ENCODE measurements at places on chromosomes 4 and X.

GRCh38 chr4:76569225-76569624, 134.2 kb downstream of the SHROOM3 start:
- no peak for DNase-seq

- no peak for DNase-seq
Observed at GRCh38 chrX:10032147-10032546, 65.0 kb downstream of the CLDN34 start.

- peak; percentile 16 for DNase-seq
Observed at GRCh38 chrX:46573892-46574773, 568 bp downstream of the CHST7 start.

GRCh38 chr4:169968999-169969398, 57.2 kb downstream of the MFAP3L start:
- no peak for DNase-seq

DNA sequence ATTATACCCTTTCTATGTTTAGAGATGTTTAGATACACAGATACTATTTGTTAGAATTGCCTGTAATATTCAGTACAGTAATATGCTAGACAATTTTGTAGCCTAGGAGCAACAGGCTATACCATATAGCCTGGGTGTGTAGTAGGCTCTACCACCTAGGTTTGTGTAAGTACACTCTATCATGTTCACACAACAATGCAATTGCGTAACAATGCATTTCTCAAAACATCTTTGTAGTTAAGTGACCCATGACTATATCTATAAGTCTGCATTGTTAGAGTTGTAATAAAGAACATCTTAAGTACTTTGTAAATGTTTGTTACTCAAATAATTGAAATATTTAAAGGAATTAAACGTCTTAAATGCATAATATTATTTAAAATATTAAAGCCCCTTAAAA, 379.3 kb downstream of the PPP3CA start:
- no peak for DNase-seq

GRCh38 chr4:141127884-141128283, 5.4 kb downstream of the RNF150 start:
- no peak for DNase-seq

DNA sequence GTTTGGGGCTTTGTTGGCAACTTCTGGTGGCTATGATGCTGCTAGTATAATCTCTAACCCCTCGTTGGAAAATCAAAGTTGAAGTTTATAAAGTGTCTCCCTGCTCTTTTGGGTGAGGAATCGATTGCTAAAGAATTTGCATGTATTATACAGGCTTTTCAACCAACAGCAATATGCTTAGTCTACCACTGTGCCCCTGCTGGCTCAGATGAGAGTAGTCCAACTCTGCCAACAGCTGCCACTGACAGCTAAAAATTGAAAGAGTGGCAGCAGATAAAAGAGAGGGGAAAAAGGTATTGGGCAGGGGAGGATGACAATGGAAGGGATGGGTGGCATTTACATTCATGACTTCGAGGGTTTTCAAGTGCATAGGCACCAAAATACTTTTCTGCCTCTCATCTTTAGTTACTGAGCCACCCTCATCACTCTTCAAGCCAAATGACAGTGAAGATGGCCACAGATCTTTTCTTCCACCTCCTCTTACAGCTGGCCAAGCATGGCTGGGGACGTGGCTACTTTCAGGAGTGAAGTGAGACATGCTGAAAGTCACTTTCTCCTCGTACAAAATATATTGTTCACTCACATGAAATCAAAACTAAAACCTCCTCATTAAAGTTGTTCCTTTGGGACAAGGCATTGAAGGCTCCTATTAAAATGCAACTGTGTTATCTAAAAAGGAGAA, 2.7 kb upstream of the GRIA3 start:
- DNase-seq = no peak

DNA sequence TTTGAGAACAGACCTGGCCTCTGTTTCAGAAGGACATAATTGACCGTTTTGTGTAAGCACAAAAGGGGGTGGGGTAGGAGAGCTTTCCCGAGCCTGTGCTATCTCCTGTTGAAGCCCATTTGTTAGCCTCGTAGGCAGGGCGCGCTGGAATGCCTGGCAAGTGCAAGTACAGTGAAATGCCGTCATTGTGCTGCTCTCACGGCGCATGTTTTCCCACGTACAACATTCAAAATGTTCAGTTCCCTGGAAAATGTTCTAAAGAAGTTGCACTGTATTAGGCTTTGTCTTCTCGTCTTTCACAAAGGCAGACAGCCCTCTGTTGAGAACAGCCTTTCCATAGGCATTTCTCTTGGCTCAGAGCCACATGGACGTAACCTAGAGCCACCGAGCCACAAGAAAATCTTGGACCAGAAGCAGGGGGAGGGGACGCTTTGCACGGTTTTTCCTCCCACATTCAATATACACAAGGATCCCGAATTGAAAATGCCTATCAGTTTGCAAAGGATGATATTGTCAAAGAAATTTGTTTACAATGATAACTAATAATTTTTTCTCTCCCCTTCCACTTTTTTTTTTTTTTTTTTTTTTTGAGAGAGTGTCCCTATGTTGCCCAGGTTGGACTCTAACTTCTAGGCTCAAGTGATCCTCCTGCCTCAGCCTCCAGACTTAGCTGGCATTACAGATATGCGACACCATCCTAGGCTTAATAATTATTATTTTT, 54.6 kb upstream of the RAPGEF2 start:
- no peak for DNase-seq

- DNase-seq = no peak
Observed at GRCh38 chrX:42176789-42177188, 253.4 kb upstream of the CASK start.

DNA sequence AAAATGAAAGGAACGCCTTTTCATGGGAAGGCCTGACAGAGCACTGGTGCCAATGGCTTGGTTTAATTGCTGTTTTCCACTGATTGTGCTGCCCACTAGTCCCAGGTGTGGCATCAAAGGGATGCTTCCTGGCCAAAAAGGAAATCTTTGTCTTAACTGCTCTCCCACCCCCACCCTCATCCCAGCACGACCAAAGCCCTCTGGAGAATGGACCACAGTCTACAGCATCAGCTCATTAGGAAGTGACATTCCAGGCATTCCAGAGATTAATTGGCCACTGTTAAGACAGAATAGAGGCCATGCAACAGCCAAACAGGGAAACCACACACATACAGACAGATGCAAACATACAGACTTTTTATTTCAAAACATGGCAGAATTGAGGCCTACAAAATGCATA, 143.2 kb downstream of the LHFPL1 start:
- no peak for DNase-seq

DNA sequence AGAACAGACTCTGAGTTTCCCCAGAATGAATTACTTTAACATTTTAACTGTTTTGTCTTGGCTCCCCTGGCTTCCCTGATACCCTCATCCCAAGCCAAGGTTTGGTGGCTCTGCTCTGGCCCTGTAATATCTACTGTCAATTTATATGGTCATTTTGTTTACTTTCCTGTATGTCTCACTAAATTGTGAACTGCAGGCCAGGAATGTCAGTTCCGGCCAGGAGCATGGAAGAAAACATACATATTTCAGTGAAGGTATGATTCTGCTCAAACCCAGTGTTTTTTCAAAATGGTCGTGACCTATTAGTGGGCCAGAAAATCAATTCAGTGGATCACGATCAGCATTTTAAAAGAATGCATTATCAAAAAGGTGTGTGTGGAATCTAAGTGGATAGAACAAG, 1.2 kb downstream of the RPGR start:
- DNase-seq = no peak

GRCh38 chr4:70178075-70178660, 17.4 kb upstream of the ODAM start:
- DNase-seq = no peak

GRCh38 chr4:85659610-85660218, 184.8 kb downstream of the ARHGAP24 start:
- DNase-seq = no peak

GRCh38 chr4:76001700-76002099, 5.6 kb downstream of the CXCL9 start:
- no peak for DNase-seq

GRCh38 chrX:71652405-71652804, 14.9 kb upstream of the LOC101059915 start:
- DNase-seq = no peak
